ENCODE measurements at places on chromosomes 7 and 10. TPM values are rescaled to one million over a fixed set of nuclear protein-coding genes. Genes with fewer than 3 reads are reported as not detected.

- peak; percentile 30 for DNase-seq
Measured at GRCh38 chr7:17033245-17033644, 151.5 kb upstream of the AGR3 start.

GRCh38 chr10:112615269-112615668, 168.3 kb downstream of the VTI1A start:
- no peak for DNase-seq

GRCh38 chr10:20287586-20287985, 471.4 kb downstream of the PLXDC2 start:
- DNase-seq = no peak

DNA sequence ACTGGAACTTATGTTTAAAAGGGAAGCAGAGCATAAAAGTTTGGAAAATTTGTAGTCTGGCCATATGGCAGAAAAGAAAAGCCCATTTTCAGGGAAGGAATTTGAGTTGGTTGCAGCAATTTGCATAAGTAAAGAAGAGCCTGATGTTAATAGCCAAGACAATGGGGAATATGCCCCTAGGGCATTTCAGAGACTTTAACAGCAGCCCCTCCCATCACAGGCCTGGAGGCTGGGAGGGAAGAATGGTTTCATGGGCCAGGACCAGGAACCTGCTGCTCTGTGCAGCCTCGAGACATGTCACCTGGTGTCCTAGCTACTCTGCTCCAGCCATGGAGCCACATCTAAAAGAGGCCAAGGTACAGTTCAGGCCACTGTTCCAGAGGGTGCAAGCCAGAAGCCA, 35.3 kb downstream of the HTR7 start:
- no peak for DNase-seq

DNA sequence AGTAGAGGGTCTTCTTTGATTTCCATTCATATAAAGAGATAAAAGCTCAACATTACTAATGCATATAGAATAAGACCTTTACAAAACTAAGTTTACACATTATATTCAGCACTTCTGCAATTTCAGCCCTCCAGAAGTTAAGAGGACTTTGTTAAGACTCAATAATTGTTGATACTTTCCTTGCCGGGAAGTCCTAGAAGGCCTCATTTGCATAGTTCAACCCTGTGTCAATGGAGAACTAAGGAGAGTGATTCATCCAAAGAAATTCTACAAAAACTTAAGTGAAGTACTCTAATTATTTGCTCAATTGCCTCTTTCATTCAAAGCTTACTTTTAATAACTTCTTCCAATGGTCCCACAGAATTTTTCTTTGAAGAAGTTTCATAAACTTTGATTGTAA, 1060.3 kb upstream of the CELF2 start:
- DNase-seq = no peak

- no peak for DNase-seq
Measured at GRCh38 chr10:61975391-61975932, 74.0 kb downstream of the ARID5B start.

GRCh38 chr10:9901971-9902370, 1115.7 kb upstream of the CELF2 start:
- no peak for DNase-seq

GRCh38 chr7:86448856-86449255, 194.9 kb upstream of the GRM3 start:
- DNase-seq = no peak

The PNLIP gene
- total RNA-seq = not detected

The OR2A7 gene
- total RNA-seq = 14.7 TPM

The EVX1 gene
- total RNA-seq = not detected

The LUC7L2 gene
- 77.3 TPM for total RNA-seq
